Thyroid gland (tissue), 4 donors: ENCODE measurements at places on chromosomes 12 and 14. TPM values are rescaled to one million over a fixed set of nuclear protein-coding genes. Genes with fewer than 3 reads are reported as not detected.

CLEC9A gene
- not detected for total RNA-seq

FAIM2 gene
- total RNA-seq = 0.13 TPM

RAPGEF3 gene
- 87.3 TPM for total RNA-seq

ASPG gene
- total RNA-seq = 8.2 TPM

CD9 gene
- 367 TPM for total RNA-seq

ADAM20 gene
- total RNA-seq = 4.2 TPM

CLEC4D gene
- total RNA-seq = 0.13 TPM

KLRC1 gene
- total RNA-seq = 1.9 TPM

TSPAN9 gene
- 47.5 TPM for total RNA-seq

GLT8D2 gene
- 52.0 TPM for total RNA-seq

C12orf50 gene
- 0.11 TPM for total RNA-seq

GUCY2C gene
- not detected for total RNA-seq

KRT7 gene
- total RNA-seq = 826 TPM

RNASE3 gene
- total RNA-seq = not detected

TSHR gene
- 711 TPM for total RNA-seq

LTA4H gene
- total RNA-seq = 71.8 TPM

FAM90A1 gene
- total RNA-seq = 0.39 TPM

RHOJ gene
- total RNA-seq = 10.3 TPM

AQP2 gene
- not detected for total RNA-seq

SLC6A12 gene
- total RNA-seq = 13.2 TPM

FLRT2 gene
- total RNA-seq = 9.3 TPM

NRIP2 gene
- 2.1 TPM for total RNA-seq

MYL2 gene
- total RNA-seq = not detected

ING4 gene
- 85.1 TPM for total RNA-seq

RILPL2 gene
- total RNA-seq = 13.8 TPM
